ENCODE measurements at places on chromosomes 3 and 15. TPM values are rescaled to one million over a fixed set of nuclear protein-coding genes. Genes with fewer than 3 reads are reported as not detected.

DNA sequence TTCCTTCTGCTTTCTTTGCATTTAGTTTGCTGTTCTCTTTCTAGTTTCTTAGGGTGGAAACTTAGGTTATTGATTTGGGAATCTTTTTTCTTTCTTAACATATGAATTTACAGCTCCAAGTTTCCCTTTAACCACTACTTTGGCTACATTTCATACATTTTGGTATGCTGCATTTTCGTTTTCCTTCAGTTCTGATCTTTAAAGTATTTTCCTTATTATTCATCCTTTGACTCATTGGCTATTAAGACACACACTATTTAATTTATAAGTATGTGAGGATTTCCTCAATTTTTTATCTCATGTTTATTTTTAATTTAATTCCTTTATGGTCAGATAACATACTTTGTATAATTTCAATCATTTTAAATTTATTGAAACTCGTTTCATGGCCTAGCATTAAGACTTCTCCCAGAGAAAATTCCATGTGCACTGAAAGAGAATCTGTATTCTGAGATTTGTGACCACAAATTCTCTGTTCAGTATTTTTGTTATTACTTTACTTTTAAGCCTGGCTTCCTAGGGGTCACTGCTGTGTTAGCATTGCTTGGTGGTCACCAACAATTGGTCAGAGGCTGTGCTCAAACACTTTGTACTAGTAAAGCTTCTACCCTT, 87.7 kb downstream of the CFAP20DC start:
- no peak for DNase-seq

- no peak for DNase-seq
These were observed 494.2 kb upstream of the PROK2 start for GRCh38 chr3:72279068-72279604.

- no peak for DNase-seq
These were observed 113.7 kb downstream of the LIPC start for GRCh38 chr15:58545307-58546065.

DNA sequence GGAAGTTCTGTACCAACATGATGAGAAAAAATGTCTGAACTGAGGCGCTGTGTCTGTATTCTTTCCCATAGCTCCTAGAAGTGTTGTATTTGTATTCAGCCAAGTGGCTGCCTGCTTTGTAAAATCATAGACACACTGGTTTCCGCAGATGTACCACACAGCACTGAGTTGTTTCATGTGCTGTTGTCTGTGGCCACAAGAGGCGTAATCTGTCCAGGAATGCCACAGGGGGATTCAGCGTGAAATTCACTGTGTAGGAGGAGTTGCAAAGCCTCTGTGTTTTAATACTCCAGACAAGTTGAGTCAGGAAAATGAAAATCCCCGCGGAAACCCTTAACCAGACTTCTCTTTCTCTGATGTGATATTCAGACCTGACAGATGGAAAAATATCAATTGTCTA, 462.2 kb downstream of the NSUN3 start:
- DNase-seq: no peak

DNA sequence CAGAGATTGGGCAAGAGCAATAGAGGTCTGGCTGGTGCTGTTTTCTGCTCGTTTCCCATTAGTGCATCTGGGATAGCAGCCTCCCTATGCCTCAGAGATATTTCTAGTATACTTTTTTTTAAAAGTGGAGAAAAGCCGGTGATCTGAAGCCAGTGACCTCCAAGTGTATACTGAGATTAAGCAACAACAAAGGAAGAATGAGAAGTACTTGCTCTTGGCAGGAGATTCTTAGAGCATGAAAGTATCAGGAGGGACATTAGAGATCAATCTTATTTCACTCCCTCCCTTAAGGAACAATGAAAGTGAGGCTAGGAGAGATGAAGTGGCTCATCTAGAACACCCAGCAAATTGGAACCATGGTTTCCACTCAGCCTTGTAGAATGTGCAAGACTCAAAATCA, 423.3 kb downstream of the SOX2 start:
- no peak for DNase-seq

GRCh38 chr3:43043793-43044192, 62.1 kb downstream of the POMGNT2 start:
- DNase-seq: no peak

DNA sequence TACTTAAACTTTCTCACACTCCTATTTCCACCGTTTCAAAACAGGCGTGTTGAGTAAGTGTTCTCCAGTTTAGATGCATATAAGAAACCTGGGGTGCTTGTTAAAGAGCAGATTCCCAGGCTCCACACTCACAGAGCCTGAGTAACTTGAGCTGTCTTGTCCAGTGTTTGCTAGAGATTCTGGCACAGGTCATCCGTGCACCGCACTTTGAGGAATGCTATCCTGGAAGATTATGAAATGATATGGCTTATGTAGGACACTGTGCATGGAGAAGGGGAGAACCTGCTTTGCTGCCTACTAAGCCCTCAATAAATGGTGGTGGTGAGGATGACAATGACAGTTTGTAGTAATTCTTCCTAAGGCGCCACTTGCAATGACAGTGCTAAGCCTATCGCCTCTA, 273.7 kb downstream of the PDZRN3 start:
- no peak for DNase-seq

GRCh38 chr15:59169251-59169708, 37.4 kb upstream of the LDHAL6B start:
- DNase-seq: peak; percentile 77

DNA sequence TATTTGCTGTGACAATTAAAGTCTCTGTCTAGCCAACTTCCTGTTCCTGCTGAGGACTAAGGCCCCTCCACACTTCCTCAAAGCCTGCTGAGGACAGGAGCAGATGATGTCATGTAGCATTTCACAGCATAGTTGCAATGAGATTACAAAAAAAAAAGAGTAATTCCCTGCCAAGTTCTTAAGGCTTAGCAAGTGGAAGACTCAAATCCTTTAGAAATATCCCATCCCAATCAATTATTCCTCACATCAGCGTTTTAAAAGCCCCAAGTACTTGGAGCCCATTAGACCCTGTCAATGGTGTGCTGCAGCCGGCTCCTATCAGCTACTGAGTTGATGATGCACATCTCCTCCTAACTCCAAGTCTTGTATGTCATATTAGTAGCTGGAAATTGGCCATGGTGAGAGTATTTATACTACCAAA, 51.7 kb downstream of the TRANK1 start:
- DNase-seq: peak; percentile 80

- no peak for DNase-seq
These were observed 340.4 kb upstream of the KCNMB2 start for GRCh38 chr3:178195824-178196223.

GRCh38 chr3:177646749-177647148, 449.5 kb upstream of the TBL1XR1 start:
- no peak for DNase-seq

- no peak for DNase-seq
These were observed 334.0 kb upstream of the MCTP2 start for GRCh38 chr15:93897377-93897776.

DNA sequence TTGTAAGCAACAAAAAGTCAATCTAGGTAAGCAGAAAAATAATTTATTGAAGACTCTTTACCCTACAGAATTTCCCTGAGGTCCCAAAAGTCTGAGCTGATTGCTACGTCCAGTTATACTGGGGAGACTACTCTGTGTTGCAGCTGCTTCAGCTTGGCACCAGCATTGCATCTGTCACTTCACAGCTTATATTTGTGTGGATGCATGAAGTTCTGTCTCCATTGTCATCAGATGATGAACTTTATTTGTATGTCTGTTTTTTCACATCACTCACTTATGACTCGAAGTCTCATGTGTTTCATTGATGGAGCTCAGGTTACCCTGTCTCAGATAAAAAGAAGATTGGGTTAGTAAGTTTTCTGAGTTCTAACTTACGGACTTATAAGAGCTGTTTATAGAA, 75.3 kb upstream of the LRRFIP2 start:
- no peak for DNase-seq

RBP2 gene
- total RNA-seq: not detected

MYL3 gene
- total RNA-seq: 0.14 TPM

CCRL2 gene
- 5.1 TPM for total RNA-seq

GOLGA8R gene
- 1.0 TPM for total RNA-seq

CIDEC gene
- total RNA-seq: not detected

OCA2 gene
- not detected for total RNA-seq
